ENCODE measurements at places on chromosomes 5 and 9.

DNA sequence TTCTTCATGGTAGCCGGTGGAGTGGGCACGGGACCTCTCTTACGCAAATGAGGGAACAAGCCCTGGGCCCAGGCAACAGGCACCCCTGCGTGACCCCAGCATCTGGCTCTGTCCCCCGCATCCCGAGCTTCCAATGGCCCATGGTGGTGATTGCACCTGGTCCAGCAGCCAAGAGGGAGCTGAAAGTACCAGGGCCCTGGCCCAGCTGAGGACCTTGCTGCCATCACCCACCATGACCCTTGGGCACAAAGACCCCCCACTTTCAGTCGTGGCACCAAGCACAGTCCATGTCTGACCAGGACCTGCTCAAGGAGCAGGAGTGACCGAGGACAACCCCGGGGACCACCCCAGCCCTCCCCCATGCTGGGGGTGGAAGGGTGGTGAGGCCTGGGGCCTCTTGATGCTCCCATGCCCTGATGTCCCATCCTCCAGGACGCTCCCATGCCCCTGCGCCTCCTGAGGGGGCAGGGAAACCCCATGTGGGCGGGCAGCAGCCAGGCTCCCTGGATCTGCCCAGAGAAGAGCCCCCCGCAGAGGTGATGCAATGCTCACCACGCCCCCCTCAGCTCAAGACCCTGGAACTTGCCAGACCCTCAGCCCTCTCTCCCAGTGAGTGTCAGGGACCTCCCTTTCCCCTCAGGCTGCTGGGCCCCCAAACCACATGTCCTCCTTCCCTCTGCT lies 123.9 kb downstream of the ADAMTS2 start:
- DNase-seq = no peak

DNA sequence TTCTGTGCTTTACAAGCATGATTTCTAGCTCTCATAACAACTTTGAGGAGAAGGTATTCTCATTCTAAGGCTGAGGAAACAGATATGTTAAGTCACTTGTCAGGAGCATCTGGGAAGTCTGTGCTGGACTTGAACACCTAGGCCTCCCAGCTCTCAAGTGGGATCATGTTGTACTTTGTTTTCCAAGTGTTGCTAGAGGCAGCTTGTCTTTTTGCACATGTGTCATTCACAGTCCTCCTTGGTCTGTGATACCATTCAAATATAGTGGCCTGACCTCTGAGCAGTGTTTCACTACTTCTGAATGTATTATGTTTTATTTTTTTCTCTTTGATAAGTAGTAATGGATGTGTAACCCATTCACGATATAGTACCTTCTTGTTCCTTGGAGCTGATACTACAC lies 21.2 kb downstream of the ZSWIM6 start:
- no peak for DNase-seq

DNA sequence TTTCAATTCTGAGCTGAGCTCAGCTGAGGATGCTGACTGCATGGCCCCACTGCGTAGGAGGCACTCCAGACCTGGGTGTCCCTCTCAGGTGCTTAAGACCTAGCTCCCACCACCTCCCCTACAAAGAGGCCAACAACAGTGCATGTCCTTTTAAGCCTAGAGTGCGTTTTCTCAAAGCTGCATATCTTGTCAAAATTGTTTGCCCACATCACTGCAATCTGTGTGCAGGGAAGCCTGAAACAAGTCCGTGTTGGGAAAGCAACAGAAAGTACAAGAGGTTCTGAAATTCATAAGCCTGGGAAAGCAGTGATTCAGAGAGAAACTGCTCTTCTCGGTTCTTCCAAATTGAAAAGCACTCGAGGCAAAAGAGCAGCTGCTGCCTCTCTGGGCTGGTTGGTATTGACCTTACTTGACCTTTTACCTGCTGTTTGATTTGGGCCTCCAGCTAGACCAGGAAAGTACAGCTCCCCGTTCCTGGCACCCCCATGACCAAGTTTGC lies 238.4 kb downstream of the NR2F1-AS1 start:
- DNase-seq = no peak

DNA sequence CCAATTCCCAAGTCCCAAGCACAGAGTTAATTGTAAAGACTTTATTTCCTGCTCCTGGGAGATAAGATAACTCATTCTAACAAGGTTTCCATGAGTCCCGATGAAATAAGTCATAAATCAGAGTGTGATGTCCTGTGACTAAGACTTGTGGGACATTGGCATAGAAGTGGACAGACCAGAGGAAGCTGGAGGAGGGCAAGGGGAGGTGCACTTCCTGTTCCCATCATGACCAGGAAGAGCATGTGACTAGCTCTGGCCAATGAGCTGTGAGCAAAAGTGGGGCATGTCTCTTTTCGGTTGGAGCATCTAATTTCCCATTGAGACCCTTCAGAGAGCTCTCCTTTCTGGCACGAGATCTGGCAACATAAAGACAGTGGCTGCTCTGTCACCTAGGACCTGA lies 100.4 kb downstream of the ZNF354C start:
- no peak for DNase-seq

DNA sequence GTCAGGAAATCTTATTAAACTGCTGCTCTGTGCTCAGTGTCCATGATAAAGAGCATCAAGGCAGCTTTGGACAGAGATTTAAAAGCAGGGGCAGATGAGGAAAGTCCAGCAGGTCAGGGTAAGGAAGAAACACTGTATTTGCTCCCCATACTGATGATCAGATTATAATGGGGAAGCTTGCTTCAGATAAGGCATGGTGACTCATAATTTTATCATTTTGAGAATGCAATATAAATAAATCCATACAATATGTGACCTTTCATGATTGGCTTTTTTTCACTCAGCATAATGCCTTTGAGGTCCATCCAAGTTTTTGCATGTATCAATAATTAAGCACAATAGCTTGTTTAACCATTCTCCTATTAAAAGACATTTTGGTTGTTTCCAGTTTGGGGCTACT lies 48.1 kb upstream of the LHFPL2 start:
- no peak for DNase-seq

DNA sequence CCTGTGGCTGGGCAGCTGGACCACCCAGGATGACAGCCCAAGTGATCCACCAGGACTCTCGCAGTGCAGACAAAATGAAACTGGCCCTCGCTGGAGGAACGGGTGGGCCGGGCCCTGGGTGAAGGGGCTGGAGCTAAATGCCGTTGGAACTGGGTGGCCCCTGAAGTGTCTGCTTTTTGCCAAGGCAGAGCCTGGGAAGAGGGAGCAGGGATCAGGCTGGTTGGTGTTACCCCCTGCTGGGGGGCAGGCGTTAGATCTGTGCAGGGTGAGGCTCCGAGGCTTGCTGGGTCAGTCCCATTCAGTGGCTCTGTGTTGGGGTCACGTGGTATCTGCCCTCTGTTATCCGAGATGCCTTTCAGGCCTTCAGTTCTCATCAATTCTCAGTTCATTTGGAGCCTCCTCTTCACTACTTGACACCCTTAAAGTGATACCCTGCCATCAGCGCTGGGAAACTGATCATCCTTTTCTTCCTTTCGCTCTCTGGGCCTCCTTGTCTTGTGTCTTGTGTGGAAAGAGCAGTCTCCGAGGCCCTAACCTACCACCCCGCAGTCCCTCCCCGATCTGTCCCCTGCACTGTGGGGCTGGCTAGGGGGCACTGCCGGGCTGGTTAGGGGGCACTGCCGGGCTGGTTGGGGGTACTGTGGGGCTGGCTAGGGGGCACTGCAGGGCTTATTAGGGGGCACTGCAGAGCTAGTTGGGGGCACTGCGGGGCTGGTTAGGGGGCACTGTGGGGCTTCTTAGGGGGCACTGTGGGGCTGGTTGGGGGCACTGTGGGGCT lies 37.3 kb downstream of the COL5A1 start:
- DNase-seq = no peak

Data from stomach (tissue), 19 donors.